ENCODE measurements at places on chromosomes 11 and 22.
A peak's percentile ranks its signal among the peaks of the same experiment; 100 is the strongest.

GRCh38 chr22:44743804-44744211, 8.6 kb upstream of the ARHGAP8 start:
- no peaks in the 10 kb centered on the region for H3K4me1 ChIP-seq
- no peaks in the 10 kb centered on the region for H3K36me3 ChIP-seq
- H3K27ac ChIP-seq = no peak overlapping the region
- no peak for DNase-seq
- H3K27me3 ChIP-seq = no peaks in the 10 kb centered on the region

DNA sequence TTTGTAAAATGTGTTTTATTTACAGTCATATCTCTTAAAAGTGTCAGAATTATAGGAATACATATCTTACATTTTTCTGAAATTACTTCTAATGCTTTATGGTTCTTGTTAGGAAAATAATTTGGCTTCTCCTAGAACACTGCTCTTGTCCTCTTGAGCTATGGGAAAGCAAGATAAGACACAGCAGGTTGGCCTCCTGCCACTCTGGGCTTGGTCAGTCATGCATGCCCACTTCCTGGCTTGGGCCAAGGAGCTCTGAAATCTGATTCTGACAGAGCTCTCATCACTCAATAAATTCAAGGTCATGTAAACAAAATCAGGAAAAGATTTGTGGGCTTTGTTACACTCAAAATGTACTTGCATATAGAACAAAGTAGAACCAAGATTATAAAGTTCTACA, 1036.0 kb downstream of the OPCML start:
- no peak for DNase-seq
- no peaks in the 10 kb centered on the region for H3K4me1 ChIP-seq
- no peaks in the 10 kb centered on the region for H3K27me3 ChIP-seq
- H3K4me3 ChIP-seq = no peak overlapping the region

DNA sequence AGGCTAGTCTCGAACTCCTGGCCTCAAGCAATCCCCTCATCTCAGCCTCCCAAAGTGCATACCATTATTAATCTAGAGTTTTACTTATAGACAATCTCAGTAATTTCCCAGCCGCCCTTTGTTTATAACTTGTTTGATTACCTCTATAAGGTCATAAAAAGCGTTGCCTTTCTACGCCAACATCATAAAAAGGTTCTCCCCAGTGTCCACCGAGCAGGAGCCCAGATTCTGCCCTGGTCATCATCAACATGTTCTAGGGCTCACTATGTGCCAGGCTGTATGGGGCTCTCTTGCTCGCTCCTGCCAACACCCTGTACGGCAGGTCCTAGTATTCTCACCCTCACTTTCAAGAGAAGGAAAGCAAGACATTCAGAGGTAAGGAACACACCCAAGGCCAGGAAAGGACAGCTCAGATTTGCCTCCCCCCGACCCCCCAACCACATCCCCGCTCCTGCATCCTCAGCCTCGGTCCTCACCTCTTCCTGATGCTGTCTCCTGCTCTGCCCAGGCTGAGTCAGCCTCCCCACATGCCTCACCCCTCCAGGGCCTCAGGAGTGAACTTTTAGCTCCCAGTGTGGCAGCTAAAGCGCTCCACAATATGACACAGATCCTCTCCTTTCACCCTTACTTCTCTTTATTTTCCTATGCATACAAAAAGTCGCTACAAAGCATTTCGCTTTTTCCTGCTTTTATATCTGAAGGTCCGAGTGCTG, 14.3 kb downstream of the ARFGAP3 start:
- no peaks in the 10 kb centered on the region for H3K4me1 ChIP-seq
- peaks cover 11% of the 10 kb centered on the region for H3K36me3 ChIP-seq
- no peaks in the 10 kb centered on the region for H3K27me3 ChIP-seq
- no peak for DNase-seq

DNA sequence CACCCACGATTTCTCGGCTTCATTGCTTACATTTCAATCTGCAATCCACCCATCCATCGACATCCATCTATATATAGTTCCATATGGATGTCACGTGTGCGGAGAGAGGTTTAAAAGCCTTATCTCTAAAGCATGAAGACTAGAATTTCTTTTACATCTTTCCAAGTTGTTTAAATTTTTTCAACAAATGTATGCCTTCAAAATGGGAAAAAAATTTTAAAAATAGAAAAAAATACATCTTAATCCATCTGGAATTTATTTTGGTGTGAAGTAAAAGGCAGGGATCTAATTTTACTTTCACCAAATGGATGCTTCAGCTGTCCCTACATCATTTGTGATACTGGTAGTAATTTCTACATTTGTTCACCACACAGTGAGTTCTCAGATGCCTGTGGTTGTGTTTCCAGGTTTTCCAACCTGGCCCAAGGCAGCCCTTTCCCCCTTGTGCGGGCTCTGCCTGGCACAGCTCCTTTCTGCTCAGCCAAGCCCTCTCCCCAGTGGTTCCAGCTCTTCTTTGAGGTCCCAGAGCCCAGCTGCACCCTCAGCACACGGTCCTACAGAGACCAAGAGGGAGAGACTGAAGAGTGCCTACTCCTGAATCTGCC, 37.6 kb upstream of the KLHL35 start:
- peaks cover 9% of the 10 kb centered on the region for H3K4me1 ChIP-seq
- H3K36me3 ChIP-seq = no peaks in the 10 kb centered on the region
- no peak for DNase-seq
- no peak overlapping the region for H3K27ac ChIP-seq
- no peaks in the 10 kb centered on the region for H3K27me3 ChIP-seq

DNA sequence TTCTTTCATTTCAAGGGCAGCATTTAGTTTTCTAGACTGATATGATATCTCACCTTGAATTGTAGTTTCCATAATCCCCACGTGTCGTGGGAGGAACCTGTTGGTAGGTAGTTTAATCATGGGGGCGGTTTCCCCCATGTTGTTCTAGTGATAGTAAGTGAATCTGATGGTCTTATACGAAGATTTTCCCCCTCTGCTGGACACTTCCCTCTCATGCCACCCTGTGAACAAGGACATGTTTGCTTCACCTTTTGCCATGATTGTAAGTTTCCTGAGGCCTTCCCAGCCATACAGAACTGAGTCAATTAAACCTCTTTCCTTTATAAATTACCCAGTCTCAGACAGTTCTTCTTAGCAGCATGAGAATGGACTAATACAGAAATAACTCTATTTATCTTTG, 851.1 kb upstream of the FAT3 start:
- no peak overlapping the region for H3K4me3 ChIP-seq
- H3K27ac ChIP-seq = no peak overlapping the region
- no peak for DNase-seq
- no peaks in the 10 kb centered on the region for H3K36me3 ChIP-seq
- H3K27me3 ChIP-seq = no peaks in the 10 kb centered on the region
- no peaks in the 10 kb centered on the region for H3K4me1 ChIP-seq

GRCh38 chr11:73267122-73267846, 4.9 kb upstream of the P2RY6 start:
- no peak for DNase-seq
- no peak overlapping the region for H3K27ac ChIP-seq
- no peaks in the 10 kb centered on the region for H3K36me3 ChIP-seq
- H3K4me1 ChIP-seq = no peaks in the 10 kb centered on the region
- no peak overlapping the region for H3K4me3 ChIP-seq
- H3K27me3 ChIP-seq = peaks cover 22% of the 10 kb centered on the region

DNA sequence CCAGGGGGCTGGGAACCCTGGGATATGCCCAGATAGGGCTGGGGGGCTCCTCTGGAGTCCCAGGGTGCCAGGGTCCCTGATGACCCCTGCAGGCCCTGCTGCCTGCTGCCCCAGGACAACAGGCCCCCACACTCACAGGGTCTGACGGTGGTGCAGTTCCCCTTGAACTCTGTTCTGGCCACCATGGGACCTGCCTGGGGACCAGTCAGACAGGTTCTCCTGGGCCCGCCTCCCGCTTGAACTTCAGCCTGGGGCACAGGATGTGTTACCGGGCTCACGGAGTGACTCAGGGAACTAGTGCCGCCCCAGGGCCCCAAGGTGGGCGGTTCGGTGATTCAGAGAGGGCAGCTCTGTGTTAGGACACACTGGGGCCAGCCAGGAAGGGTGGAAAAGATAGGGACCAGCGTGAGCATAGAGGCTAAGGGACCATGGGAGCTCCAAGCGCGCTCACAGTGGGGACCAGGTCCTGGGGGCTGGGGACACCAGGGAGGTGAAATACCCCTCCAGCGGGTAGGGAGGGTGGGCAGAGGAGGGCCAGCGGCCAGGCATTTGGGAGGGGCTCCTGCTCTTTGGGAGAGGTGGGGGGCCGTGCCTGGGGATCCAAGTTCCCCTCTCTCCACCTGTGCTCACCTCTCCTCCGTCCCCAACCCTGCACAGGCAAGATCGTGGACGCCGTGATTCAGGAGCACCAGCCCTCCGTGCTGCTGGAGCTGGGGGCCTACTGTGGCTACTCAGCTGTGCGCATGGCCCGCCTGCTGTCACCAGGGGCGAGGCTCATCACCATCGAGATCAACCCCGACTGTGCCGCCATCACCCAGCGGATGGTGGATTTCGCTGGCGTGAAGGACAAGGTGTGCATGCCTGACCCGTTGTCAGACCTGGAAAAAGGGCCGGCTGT, 21.5 kb upstream of the TXNRD2 start:
- peaks cover 16% of the 10 kb centered on the region for H3K36me3 ChIP-seq
- no peaks in the 10 kb centered on the region for H3K27me3 ChIP-seq
- no peak for DNase-seq
- H3K27ac ChIP-seq = no peak overlapping the region
- no peak overlapping the region for H3K4me3 ChIP-seq

DNA sequence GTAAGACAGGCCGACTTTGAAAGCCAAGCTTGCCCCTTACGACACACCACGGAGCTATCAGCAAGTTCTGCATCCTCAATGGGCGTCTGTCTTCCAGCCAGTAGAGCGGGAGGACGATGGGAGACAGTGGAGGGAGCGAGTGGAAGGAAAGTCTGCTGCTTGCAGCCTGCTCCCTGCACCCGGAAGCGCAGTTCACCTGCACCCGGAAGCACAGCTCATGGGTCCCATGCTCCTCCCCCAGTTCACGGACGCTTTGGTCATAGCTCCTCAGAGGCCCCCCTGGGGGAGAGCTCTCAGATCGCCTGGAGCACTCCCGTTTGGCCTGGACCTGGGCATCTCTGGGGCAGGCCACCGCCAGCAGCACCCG, 51.3 kb downstream of the FBLN1 start:
- H3K27me3 ChIP-seq = no peaks in the 10 kb centered on the region
- no peak overlapping the region for H3K27ac ChIP-seq
- no peak for DNase-seq
- H3K36me3 ChIP-seq = no peaks in the 10 kb centered on the region

GRCh38 chr22:23380230-23380573, 199.9 kb downstream of the IGLL1 start:
- H3K4me3 ChIP-seq = no peak overlapping the region
- H3K4me1 ChIP-seq = no peaks in the 10 kb centered on the region
- H3K27me3 ChIP-seq = no peaks in the 10 kb centered on the region
- H3K36me3 ChIP-seq = no peaks in the 10 kb centered on the region
- H3K27ac ChIP-seq = no peak overlapping the region
- no peak for DNase-seq

- H3K4me1 ChIP-seq = peaks cover 7% of the 10 kb centered on the region
- DNase-seq = no peak
- no peak within 1 kb of the TSS for H3K27ac ChIP-seq
- no peak within 1 kb of the TSS for H3K4me3 ChIP-seq
Observed at GRCh38 chr22:45009606-45010531, at the start of gene PHF21B. Gene PHF21B (minus strand): TSS chr22:45010005. CDS start chr22:45009549, 456 bp downstream.

GRCh38 chr11:128521682-128522054, 65.7 kb downstream of the ETS1 start:
- peak overlapping the region; percentile 97 for H3K4me3 ChIP-seq
- no peaks in the 10 kb centered on the region for H3K27me3 ChIP-seq
- peak overlapping the region; percentile 92 for H3K27ac ChIP-seq
- no peak for DNase-seq
- peaks cover 34% of the 10 kb centered on the region for H3K4me1 ChIP-seq

- no peaks in the 10 kb centered on the region for H3K27me3 ChIP-seq
- peaks cover 31% of the 10 kb centered on the region for H3K36me3 ChIP-seq
- H3K27ac ChIP-seq = no peak overlapping the region
- H3K4me3 ChIP-seq = no peak overlapping the region
Observed at GRCh38 chr22:30948930-30949342, 19.6 kb downstream of the MORC2 start.

DNA sequence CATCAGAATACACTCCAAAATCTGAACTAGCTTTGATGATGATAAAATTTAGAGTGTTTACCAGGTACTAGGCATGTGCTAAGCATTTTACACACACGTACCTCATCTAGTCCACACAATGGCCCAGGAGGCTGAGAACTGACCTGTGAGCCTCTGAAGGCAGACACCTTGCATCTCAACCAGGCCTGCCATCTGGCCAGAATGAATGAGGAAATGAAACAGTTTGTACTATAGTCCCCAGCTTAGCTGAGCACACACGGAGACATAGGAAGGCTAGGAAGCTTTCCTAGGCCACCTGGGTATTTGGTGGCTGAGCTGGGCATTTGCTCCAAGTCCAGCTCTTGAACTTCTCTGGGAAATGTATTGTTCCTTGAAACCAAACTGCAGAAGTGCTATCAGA, 6.9 kb upstream of the SHANK3 start:
- H3K4me3 ChIP-seq = no peak overlapping the region
- H3K36me3 ChIP-seq = no peaks in the 10 kb centered on the region

DNA sequence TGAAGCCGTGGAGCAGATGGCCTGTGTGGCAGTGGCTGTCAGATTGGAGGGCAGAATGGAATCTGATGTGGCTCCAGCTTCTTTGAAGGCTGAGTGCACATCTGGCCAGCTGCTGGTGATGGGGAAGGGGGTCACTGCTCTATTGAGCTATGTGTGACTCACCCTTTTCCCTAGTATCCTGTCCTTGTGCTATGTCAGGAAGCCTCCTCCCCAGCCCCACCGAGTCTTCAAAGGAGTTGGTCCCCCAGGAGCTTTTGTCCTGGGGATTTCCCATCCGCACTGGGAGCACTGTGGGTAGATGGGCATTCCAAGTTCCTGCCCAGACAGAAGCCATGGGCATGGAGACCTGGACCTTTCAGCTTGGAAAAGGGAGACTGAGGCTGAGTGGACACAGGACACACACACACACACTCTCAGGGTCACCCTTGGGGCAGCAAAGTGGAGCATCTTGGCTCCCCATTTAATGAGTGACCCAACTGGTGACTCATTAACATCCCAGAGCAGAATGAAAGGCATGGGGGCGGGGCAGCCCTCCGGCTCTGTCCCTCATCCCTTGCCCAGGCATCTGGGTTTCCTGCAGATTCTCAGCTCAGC, 3.3 kb downstream of the SERPINH1 start:
- no peaks in the 10 kb centered on the region for H3K27me3 ChIP-seq
- H3K36me3 ChIP-seq = peaks cover 6% of the 10 kb centered on the region
- DNase-seq = no peak
- H3K4me1 ChIP-seq = peaks cover 27% of the 10 kb centered on the region

- no peaks in the 10 kb centered on the region for H3K27me3 ChIP-seq
- H3K4me3 ChIP-seq = no peak overlapping the region
- H3K27ac ChIP-seq = no peak overlapping the region
- H3K4me1 ChIP-seq = no peaks in the 10 kb centered on the region
Observed at GRCh38 chr11:100777736-100778135, 90.6 kb downstream of the ARHGAP42 start.

DNA sequence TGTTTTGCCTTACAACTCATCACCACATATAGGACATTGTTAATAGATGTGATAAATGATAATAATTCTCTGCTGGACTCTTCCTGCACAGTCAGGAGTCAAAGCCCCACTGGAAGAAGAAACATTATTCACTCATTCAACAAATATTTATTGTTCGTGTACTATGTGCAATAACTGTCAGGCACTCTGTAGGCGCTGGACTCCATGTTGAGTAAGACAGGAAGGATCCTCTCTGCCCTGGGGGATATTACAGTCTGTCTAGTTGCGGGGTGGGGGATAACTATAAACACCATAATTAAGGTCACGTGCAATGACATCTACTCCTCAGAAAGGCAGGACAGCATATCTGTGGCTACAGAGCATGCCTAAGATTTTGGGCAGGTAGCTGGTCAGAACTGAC, 281.1 kb downstream of the FAT3 start:
- H3K27ac ChIP-seq = no peak overlapping the region
- no peak for DNase-seq
- no peak overlapping the region for H3K4me3 ChIP-seq
- H3K36me3 ChIP-seq = no peaks in the 10 kb centered on the region
- H3K27me3 ChIP-seq = no peaks in the 10 kb centered on the region
